ENCODE measurements at places on chromosomes 3 and 15.

- no peak for DNase-seq
These were observed 62.4 kb upstream of the MBNL1 start for GRCh38 chr3:152206243-152206760.

DNA sequence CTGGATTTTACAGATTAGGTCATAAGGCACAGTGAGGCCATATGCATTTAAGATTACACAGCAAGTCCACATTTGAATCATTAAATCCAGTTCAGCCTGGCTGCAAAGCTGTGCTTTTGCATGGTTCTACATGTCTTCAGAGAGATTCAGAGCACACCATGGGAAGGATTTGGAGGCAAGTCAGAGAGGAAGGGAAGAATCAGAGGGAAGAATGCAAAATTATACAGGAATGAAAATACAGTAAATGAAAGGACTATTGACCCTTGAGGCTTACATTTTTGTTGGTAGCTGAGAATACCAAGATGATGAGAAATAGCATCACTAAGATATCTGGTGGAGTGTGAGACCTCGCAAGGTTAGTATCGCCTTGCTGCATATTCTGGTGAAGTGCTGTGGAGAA, 13.9 kb downstream of the FILIP1L start:
- no peak for DNase-seq

DNA sequence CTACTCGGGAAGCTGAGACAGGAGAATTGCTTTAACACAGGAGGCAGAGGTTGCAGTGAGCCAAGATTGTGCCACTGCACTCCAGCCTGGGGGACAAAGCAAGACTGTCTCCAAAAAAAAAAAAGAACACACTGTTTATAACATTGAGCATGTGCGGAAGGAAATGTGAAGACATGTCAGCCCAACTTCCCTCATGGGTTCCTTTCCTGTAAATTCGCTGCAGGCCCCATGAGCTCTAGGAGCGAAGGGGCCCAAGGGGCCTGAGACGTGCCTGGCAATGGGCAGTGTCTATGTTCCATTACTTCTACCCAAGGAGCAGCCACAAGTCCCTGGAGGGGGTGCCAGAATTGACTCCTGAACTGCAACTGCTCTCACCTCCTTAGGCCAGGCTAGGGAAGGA, 3.2 kb downstream of the PFKFB4 start:
- no peak for DNase-seq

GRCh38 chr3:165852191-165852590, 15.0 kb upstream of the BCHE start:
- no peak for DNase-seq

DNA sequence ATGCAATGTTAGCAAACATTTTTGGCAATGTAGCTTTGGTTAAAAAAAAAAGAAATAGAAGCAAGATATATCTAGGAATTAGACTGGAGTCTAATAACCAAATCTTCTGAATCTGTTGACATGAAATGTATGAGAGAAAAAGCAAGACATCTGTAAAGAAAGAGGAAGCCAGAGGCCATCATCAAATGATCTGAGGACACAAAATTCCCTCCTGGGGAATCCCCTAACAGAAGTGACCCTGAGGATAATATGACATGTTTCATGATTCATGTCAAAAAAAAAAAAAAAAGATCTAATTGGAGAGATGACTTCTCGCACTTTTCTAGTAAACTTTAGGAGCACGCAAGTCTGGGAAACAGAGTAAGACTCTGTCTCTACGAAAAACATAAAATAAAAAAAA, 70.9 kb downstream of the IMPG2 start:
- DNase-seq = no peak

DNA sequence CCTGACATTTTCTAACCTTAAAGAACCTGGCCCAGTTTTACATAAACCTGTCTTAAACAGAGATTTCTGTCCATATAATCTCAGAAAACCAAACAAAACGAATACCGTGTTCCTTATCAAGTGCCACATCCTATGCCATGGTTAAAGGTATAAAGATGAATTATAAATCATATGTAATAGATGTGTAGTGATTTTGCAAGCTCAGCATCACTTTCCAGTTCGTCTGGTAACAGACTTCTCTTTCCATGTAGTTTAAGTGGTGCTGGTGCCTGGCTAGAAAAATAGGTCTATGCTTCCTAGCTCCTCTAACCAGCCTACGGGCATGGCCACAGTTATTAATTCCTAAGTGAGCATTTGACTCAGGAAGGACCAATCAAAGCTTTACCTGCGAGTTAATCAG, 3.4 kb upstream of the GRM7 start:
- DNase-seq = no peak

- DNase-seq = no peak
These were observed 161.7 kb downstream of the BBX start for GRCh38 chr3:107684431-107684925.
